ENCODE measurements at places on chromosomes 5 and 9. TPM values are rescaled to one million over a fixed set of nuclear protein-coding genes. Genes with fewer than 3 reads are reported as not detected.

- no peak for DNase-seq
- no peaks in the 10 kb centered on the region for H3K4me1 ChIP-seq
- no peaks in the 10 kb centered on the region for H3K36me3 ChIP-seq
- no peak overlapping the region for H3K27ac ChIP-seq
These were observed 3.3 kb downstream of the TMEM174 start for GRCh38 chr5:73176250-73176649.

DNA sequence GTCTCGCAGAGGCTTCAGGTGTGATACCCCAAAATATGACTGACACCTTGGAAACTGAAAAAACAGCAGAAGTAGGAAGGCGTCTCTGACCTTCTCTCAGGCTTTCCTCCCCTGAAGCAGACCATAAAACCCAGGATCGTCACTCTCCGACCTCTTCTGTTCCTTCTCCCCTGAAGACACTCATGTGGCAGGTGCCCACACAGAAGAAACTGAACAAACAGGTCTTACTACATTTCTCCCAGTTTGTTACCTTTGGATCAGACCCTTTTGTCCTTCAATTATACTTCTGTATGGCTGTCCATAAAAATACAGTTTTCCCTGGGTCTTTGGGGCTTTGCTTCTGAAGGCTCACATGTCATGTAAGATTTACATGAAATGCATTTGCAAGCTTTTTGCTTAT is 10.3 kb upstream of the PRUNE2 start:
- H3K27ac ChIP-seq: no peak overlapping the region
- no peak for DNase-seq
- no peaks in the 10 kb centered on the region for H3K27me3 ChIP-seq
- no peaks in the 10 kb centered on the region for H3K4me1 ChIP-seq
- H3K4me3 ChIP-seq: no peak overlapping the region

Gene PCDHB3
- total RNA-seq: 0.77 TPM

Gene FGFR4
- total RNA-seq: 13.6 TPM

DNA sequence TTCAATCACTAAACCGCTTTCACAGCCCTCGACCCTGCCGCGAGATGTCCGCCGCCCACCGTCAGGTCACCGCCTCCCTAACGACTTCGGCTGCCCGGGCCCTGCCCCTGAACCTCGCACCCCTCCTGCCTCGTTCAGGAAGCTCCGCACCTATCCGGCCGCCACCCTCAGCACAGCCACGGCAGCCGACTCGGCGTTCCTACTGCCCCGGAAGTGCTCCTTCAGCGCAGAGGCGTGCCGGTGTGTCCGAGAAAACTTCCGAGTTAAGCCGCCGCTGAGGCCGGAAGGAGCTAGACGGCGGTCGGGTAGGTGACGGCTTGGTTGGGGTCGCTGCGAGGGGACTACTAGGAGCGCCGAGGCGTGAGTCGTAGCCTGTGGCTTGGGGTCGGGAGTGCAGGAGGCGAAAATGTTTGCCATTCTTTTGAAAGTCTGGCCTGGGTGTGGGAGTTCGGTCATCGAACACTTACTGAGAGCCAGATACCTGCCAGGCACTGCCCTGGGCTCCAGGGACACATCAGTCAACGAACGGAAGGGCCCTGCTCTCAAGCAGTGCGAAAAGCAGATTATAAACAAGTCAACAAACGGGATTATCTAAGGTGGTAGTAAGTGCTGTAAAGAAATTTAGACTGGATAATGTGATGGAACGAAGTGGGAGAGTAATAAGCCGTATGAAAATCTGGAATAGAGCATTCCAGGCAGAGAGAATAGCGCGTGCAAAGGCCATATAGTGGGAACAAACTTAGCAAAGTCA is at the start of the genes FAM114A2 and MFAP3:
Gene FAM114A2 (minus strand): TSS at position 204 of the 751 bp plus-strand sequence. CDS start 3,957 bp downstream, outside the sequence.
Gene MFAP3 (plus strand): TSS at position 261 of the 751 bp plus-strand sequence. CDS start 10,756 bp downstream, outside the sequence.
- H3K27ac ChIP-seq: peak within 1 kb of the TSS; percentile 84
- DNase-seq: peak; percentile 80
- peak within 1 kb of the TSS; percentile 53 for H3K4me3 ChIP-seq
- no peaks in the 10 kb centered on the region for H3K36me3 ChIP-seq
- H3K27me3 ChIP-seq: no peaks in the 10 kb centered on the region

Gene NEUROG1
- not detected for total RNA-seq

DNA sequence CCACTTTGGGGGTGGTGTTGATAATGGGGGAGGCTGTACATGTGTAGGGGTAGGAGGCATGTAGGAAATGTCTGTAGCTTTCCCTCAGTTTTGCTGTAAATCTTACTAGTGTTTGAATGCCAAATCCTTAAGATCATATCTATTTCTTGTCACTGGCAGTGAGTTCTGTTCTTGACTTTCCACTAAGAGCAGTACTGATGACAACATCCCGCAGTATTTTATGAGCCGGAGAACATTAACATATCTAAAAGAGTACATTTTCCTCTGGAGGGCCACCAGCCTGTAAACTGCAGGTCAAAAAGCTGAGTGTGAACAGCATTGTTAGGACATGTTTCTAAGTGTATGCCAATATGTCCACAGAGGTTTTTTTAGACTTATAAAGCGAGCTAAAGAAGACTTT is 2.5 kb upstream of the HSPB3 start:
- DNase-seq: no peak
- no peaks in the 10 kb centered on the region for H3K36me3 ChIP-seq
- H3K4me1 ChIP-seq: peaks cover 23% of the 10 kb centered on the region
- no peak overlapping the region for H3K27ac ChIP-seq
- peaks cover 3% of the 10 kb centered on the region for H3K27me3 ChIP-seq
- no peak overlapping the region for H3K4me3 ChIP-seq

DNA sequence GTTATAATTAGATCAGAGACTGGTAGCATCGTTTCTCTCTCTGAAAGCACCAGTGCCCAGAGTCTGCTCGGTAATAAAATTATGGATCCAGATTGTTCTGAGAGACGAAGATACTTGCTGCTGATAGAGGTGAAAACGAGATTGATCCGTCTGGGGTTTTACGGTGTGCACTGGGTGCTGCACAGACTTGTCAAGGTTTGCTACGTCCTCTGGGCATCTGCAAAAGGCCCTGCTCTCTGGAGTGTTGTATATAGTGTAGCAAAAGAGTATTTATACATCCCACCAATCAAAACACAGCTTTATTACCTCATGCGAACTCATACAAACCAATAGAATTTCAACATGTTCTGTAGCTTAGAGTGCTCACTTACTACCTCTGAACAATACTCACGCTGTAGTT is 219.3 kb downstream of the PBX3 start:
- H3K27me3 ChIP-seq: no peaks in the 10 kb centered on the region
- no peak for DNase-seq
- no peaks in the 10 kb centered on the region for H3K4me1 ChIP-seq
- H3K4me3 ChIP-seq: no peak overlapping the region
- H3K36me3 ChIP-seq: peaks cover 6% of the 10 kb centered on the region
- no peak overlapping the region for H3K27ac ChIP-seq

Gene REEP2
- total RNA-seq: 14.4 TPM

Gene CARD9
- 1.0 TPM for total RNA-seq

- H3K4me3 ChIP-seq: no peak overlapping the region
- H3K4me1 ChIP-seq: no peaks in the 10 kb centered on the region
- H3K27me3 ChIP-seq: no peaks in the 10 kb centered on the region
- no peak overlapping the region for H3K27ac ChIP-seq
These were observed 187.5 kb downstream of the ICE1 start for GRCh38 chr5:5609935-5610334.

Gene IFNK
- total RNA-seq: not detected

Gene MARCHF11
- total RNA-seq: not detected

GRCh38 chr9:106954974-106955850 is 92.2 kb downstream of the ZNF462 start:
- no peak overlapping the region for H3K4me3 ChIP-seq
- peaks cover 2% of the 10 kb centered on the region for H3K4me1 ChIP-seq
- no peak overlapping the region for H3K27ac ChIP-seq

Gene ELP1
- 41.9 TPM for total RNA-seq

Gene TMEM252
- total RNA-seq: not detected

- no peak overlapping the region for H3K4me3 ChIP-seq
- no peak overlapping the region for H3K27ac ChIP-seq
- no peaks in the 10 kb centered on the region for H3K36me3 ChIP-seq
These were observed 209.7 kb downstream of the CAAP1 start for GRCh38 chr9:26682796-26683496.

- no peak overlapping the region for H3K27ac ChIP-seq
- no peak for DNase-seq
- H3K4me1 ChIP-seq: peaks cover 6% of the 10 kb centered on the region
- H3K4me3 ChIP-seq: no peak overlapping the region
- H3K27me3 ChIP-seq: no peaks in the 10 kb centered on the region
- no peaks in the 10 kb centered on the region for H3K36me3 ChIP-seq
These were observed 337.8 kb downstream of the GADD45G start for GRCh38 chr9:89942643-89943042.

DNA sequence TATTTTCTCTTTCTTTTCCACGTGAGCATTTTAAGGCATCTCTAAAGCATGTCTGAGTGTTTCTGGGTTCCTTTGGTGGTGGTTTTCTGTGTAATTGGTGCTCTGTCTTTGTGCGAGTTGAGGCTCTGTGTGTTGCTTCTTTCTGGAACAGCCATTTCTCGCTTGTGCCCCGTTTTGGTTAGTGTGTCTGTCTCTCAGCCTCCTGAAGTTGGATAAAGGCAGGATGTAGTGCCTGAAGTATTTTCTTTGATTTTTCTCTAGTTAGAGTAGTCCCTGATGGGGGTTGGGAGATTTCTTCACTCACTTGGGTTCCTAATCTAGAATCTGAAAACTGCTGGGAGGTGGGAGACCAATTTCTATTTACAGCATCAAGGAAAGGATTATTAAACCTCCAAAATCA is 129.7 kb upstream of the TMEM161B start:
- peak; percentile 43 for DNase-seq
- H3K4me1 ChIP-seq: no peaks in the 10 kb centered on the region
- H3K36me3 ChIP-seq: no peaks in the 10 kb centered on the region

- H3K36me3 ChIP-seq: no peaks in the 10 kb centered on the region
- H3K4me3 ChIP-seq: no peak overlapping the region
- DNase-seq: no peak
- no peaks in the 10 kb centered on the region for H3K4me1 ChIP-seq
- H3K27ac ChIP-seq: no peak overlapping the region
These were observed 200.6 kb upstream of the MVB12B start for GRCh38 chr9:126125992-126126409.

DNA sequence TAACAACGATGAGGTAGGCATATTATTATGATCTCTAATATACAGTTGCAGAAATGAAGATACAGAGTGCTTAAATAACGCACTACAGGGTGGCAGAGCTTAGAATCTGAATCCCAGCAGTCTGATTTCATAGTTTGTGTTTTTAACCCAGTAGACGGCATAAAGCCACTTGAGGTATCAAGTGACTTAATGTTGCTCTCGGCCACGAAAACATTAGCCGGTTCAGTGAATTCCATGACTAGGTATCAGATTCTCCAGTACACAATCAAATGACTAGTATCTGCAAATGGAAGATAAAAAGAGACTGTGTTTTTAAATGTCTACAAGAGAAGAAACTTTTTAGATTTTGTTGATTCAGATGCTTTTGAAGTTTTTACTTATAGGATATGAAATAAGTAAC is 24.8 kb downstream of the SMC2 start:
- no peaks in the 10 kb centered on the region for H3K27me3 ChIP-seq
- no peaks in the 10 kb centered on the region for H3K36me3 ChIP-seq
- H3K4me3 ChIP-seq: no peak overlapping the region

- H3K27ac ChIP-seq: no peak overlapping the region
- DNase-seq: no peak
These were observed 66.8 kb upstream of the ABL1 start for GRCh38 chr9:130768265-130768664.

Gene DCTN4
- 67.2 TPM for total RNA-seq

Gene NEK6
- total RNA-seq: 64.5 TPM

GRCh38 chr5:40995801-40996586 is 75.1 kb downstream of the MROH2B start:
- H3K4me1 ChIP-seq: no peaks in the 10 kb centered on the region
- no peak overlapping the region for H3K27ac ChIP-seq
- no peaks in the 10 kb centered on the region for H3K36me3 ChIP-seq
- no peaks in the 10 kb centered on the region for H3K27me3 ChIP-seq
- DNase-seq: no peak

Gene TMEM232
- total RNA-seq: 5.6 TPM

DNA sequence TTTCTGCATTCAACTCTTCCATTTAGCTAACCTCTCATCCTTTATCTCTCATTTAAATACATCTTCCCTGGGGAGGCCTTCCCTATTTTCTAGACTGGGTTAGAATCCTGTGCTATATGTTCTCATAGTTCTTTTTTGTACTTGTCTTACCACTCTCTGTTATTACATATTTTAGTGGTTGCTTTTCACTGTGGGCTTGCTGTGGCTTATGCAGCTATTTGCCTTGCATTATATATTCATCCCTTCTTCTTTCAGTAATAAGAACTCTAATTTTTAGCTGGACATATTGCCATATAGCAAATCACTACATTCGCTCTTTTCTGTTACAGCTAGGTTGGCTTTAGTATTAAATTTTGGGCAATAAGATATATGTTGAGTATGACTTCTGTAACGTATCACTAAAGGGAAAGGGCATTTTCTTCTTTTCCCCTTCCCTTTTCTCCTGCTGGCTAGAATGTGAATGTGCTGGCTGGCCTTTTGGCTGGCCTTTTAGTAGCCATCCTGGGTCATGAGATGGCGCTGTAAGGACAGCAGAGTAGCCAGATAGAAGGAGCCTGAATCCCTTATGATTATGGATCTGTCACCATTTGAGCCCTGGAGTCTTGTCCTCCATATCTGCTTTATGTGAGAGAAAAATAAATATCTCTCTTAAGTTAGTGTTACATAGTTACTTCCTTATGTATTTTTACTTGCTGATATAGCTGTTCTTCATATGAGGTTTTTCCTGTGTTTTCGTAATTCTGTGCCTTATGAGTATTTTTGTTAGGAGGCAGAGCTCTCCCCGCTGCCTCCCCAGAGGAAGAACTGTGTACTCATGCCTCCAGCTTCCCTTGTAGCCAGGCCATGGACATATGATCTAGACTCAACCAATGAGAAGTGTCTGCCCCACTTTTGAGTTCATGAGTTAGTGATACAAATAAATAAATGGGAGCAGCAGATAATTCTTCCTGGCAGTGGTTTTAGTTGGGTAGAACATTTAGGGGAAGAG is 65.8 kb downstream of the NDUFAF2 start:
- H3K36me3 ChIP-seq: no peaks in the 10 kb centered on the region
- H3K4me3 ChIP-seq: no peak overlapping the region
- H3K27ac ChIP-seq: no peak overlapping the region

GRCh38 chr9:94882966-94883641 is 156.6 kb downstream of the AOPEP start:
- no peaks in the 10 kb centered on the region for H3K27me3 ChIP-seq
- H3K27ac ChIP-seq: no peak overlapping the region
- DNase-seq: peak; percentile 54
- peaks cover 3% of the 10 kb centered on the region for H3K4me1 ChIP-seq

DNA sequence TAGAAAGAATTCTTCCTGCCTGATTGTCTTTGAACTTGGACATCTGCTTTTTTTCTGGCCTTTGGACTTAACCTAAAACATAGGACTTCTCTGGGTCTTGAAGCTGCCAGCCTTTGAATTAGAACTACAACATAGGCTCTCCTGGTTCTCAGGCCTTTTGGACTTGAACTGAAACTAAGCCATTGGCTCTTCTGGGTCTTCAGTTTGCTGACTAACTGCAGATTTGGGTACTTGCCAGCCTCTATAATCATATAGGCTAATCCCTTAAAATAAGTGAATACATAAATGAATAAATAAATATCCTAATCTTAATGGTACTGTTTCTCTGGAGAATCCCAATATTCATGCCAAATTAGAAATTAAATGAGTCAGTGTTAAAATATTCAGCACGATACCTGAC is 473.4 kb upstream of the PAPPA start:
- no peaks in the 10 kb centered on the region for H3K27me3 ChIP-seq
- H3K4me3 ChIP-seq: no peak overlapping the region
- H3K27ac ChIP-seq: no peak overlapping the region

- no peak overlapping the region for H3K27ac ChIP-seq
- H3K4me1 ChIP-seq: no peaks in the 10 kb centered on the region
- no peak overlapping the region for H3K4me3 ChIP-seq
- no peaks in the 10 kb centered on the region for H3K27me3 ChIP-seq
These were observed 101.1 kb upstream of the NR4A3 start for GRCh38 chr9:99720455-99721050.
